ENCODE measurements at places on chromosomes 7 and 10.

DNA sequence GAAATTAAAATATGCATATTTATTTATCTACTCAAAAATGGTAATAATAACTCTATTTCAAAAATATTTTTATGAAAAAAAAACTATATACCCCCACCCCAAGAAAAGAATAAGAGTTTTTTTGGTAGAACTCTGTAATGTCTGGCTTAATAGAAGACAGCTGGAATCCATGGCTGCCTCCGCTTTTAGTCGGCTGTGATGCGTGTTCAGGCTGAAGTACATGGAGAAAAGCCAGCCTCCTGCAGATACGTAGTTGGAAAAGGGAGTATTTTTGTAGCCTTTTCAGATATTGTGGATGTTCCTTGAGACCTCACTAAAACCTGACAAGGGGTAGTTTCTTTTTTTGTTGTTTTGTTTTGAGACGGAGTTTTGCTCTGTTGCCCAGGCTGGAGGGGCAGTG, 10.0 kb downstream of the FOXK1 start:
- peak; percentile 63 for DNase-seq

GRCh38 chr10:110824152-110824441, 47.6 kb upstream of the PDCD4 start:
- DNase-seq: no peak

- no peak for DNase-seq
Measured at GRCh38 chr10:35933940-35934641, 292.0 kb upstream of the FZD8 start.

- no peak for DNase-seq
Measured at GRCh38 chr7:151017370-151017952, 6.8 kb downstream of the ATG9B start.
